ENCODE measurements at places on chromosomes 5 and 9. TPM values are rescaled to one million over a fixed set of nuclear protein-coding genes. Genes with fewer than 3 reads are reported as not detected.

DNA sequence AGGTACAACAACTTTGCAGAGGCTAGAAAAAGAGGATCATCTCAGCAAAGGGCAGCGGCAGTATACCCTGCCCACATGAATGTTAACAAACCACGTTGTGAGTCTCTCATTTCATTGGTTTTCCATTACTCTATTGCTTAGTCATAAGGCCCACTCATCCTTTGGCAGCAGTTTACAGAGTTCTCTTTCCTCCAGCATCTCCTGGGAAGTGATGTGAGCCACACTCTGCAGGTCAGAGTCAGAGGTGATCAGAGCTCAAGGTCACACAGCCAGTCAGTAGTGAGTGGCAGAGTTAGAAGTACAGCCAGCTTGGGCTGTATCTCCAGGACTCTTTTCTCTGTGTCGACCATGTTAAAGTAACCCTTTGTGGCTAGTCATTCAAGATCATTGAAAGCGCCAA is 599.6 kb upstream of the GRAMD2B start:
- H3K27me3 ChIP-seq: peaks cover 18% of the 10 kb centered on the region
- no peak overlapping the region for H3K4me3 ChIP-seq
- H3K36me3 ChIP-seq: no peaks in the 10 kb centered on the region
- H3K4me1 ChIP-seq: no peaks in the 10 kb centered on the region

DNA sequence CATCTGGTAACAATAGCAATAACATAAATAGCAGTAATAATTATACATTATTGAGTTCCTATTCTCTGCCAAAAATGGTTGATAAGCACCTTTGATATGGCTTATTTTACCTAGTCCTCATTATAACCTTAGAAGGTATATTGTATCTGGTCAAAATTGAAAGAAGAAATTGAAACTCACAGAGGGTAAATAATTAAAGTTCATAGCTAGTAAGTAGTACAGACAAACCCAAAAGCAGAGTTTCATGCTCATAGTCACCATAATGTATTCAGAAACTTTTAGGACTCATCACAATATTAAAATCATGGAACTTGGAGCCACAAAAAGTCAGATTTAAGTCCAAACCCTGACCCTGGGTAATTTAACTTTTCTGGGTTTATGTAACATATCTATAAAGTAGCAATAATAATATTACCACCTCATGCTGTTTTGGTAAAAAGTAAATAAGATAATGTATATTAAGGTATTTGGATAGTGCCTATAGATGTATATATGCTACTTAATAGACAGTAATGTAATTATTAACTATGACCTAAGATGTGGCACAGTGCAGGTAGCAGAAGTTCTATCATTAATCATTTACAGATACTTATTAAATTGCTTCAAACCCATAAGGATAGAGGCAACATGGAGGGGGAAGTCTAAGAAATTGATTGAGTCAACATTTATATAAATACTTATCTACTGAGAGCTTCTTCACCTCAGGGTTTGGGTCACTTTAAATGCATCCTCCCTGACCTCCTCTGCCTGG is 32.4 kb downstream of the STK32A start:
- H3K27me3 ChIP-seq: no peaks in the 10 kb centered on the region
- no peaks in the 10 kb centered on the region for H3K36me3 ChIP-seq
- H3K4me1 ChIP-seq: no peaks in the 10 kb centered on the region
- DNase-seq: no peak
- H3K27ac ChIP-seq: no peak overlapping the region
- H3K4me3 ChIP-seq: no peak overlapping the region

- H3K4me1 ChIP-seq: no peaks in the 10 kb centered on the region
- H3K4me3 ChIP-seq: no peak overlapping the region
- peaks cover 19% of the 10 kb centered on the region for H3K27me3 ChIP-seq
- no peak for DNase-seq
- no peaks in the 10 kb centered on the region for H3K36me3 ChIP-seq
Observed at GRCh38 chr5:35117967-35118366, 70.2 kb upstream of the AGXT2 start.

GRCh38 chr9:90105773-90106172 is 501.0 kb downstream of the GADD45G start:
- DNase-seq: no peak
- H3K27me3 ChIP-seq: no peaks in the 10 kb centered on the region

DNA sequence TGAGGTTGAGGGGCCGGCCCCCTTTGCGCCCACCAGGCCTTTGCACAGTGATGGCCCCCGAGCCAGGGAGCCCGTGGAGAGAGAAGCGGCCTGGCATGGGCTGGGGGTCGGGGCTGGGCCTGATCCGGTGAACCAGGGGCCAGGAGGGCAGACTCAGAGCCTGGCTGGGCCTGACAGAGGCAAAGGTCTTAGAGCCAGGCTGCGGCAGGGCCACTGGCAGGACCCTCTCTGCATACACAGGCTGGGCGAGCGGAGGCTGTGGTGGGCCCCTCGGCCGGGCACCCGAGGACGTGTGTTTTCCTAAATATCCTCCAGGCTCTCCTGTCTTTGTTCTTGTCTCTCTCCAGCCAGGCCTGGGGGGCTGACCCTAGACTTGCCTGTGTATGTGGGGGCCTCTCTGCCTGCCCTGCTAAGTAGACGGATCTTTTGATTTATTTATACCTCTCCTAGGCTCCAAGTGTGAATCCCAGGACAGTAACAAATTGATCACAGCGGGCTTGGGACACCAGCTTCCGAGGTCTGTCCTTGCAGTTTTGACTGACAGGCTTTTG is 933 bp downstream of the NEK6 start:
- peak overlapping the region; percentile 92 for H3K4me3 ChIP-seq
- peaks cover 78% of the 10 kb centered on the region for H3K4me1 ChIP-seq
- peak overlapping the region; percentile 70 for H3K27ac ChIP-seq
- H3K27me3 ChIP-seq: no peaks in the 10 kb centered on the region
- no peak for DNase-seq
- H3K36me3 ChIP-seq: no peaks in the 10 kb centered on the region

DNA sequence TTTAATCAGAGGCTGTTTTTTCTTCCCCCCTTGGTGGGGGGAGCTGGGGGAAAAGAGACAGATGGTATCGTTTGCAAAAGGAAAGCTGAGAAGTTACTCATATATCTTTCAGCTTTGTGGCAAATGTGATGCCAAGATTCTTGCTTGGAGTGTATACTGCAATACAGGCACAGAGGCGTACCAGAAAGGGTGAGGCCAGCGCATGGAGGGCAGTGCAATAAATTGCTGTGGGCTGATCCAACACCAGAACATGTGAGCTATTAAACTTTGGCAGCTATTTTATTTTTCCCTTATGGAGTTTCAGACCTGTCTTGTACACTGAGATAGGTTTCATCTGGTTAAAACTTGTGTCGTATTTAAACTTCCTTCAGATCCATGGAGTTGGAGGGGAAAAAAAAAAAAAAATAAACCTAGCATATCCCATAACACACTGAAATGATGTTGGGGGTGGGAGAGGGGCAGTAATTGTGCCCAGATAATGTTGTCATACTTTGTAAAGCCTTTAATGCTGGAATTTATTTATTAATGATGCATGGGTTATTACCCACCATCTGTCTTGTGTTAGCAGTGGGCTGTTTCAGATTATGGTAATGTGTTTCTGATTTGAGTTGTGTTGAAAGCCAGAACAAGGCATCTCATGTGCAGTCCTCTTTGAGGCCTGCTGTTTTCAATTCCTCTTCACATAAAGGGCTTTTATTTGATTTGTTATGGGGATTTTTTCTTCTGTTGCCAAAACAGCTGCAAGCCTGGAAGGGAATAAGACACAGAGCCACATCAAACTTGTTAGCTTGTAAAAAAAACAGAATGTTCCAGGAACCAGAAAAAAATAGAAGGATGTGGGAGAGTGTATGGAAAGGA is 891.3 kb downstream of the TLE1 start:
- peaks cover 39% of the 10 kb centered on the region for H3K36me3 ChIP-seq
- no peak overlapping the region for H3K4me3 ChIP-seq
- H3K27me3 ChIP-seq: no peaks in the 10 kb centered on the region
- no peaks in the 10 kb centered on the region for H3K4me1 ChIP-seq
- H3K27ac ChIP-seq: peak overlapping the region; percentile 54

- no peak for DNase-seq
- no peaks in the 10 kb centered on the region for H3K36me3 ChIP-seq
- no peaks in the 10 kb centered on the region for H3K4me1 ChIP-seq
- peaks cover 16% of the 10 kb centered on the region for H3K27me3 ChIP-seq
- H3K4me3 ChIP-seq: no peak overlapping the region
Observed at GRCh38 chr5:35442885-35443639, 174.6 kb upstream of the SPEF2 start.

GRCh38 chr5:165328846-165329245 is 1823.4 kb downstream of the MAT2B start:
- H3K27ac ChIP-seq: no peak overlapping the region
- no peaks in the 10 kb centered on the region for H3K27me3 ChIP-seq
- DNase-seq: no peak
- H3K36me3 ChIP-seq: no peaks in the 10 kb centered on the region
- no peak overlapping the region for H3K4me3 ChIP-seq

DNA sequence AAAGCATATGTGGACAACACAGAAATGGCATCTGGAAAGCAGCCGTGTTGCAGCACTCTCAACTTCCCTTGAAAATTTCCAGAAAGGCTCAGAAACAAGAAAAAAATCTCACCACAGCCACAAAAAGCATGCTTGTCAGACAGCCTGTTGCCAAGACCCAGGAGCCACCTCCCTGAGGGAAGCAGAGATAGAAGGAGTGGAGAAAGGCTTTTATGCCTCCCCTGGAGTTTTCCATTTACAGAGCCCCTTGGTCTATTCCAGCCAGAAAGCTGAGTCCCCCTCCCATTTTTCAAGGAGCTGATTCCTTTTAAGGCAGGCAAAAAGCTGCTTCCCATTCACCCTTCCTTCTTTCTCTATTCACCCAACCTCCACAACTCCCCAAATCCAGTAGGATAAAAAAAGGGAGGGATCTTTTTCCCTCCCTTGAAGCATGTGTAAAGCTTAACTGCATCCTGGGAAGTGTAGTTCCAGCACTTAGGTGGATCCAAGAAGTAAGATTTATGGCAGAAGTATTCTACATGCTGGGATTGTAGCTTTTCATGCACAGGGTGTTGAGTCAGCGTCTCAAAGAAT is 37.1 kb upstream of the PALM2AKAP2 start:
- H3K27ac ChIP-seq: no peak overlapping the region
- DNase-seq: no peak
- no peaks in the 10 kb centered on the region for H3K4me1 ChIP-seq

DNA sequence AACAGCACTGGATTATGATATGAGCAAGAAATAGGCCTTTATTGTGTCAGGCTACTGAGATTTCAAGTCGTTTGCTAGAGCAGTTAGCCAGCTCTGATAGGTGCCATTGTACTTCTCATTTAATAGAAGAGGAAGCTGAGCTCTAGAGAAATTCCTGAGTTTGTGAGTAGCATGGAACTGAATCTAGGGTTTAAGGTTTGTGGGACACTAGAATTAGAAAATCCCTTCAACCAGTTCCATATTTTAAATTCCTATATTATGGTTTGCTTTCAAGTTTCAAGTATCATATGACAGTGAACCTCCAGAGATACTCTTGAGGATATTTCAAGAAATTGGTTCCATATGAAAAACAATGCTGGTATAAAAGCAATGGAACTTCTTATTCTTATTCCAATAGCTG is 87.6 kb downstream of the ANKRD55 start:
- no peaks in the 10 kb centered on the region for H3K27me3 ChIP-seq
- H3K4me1 ChIP-seq: peaks cover 11% of the 10 kb centered on the region
- H3K27ac ChIP-seq: no peak overlapping the region

DNA sequence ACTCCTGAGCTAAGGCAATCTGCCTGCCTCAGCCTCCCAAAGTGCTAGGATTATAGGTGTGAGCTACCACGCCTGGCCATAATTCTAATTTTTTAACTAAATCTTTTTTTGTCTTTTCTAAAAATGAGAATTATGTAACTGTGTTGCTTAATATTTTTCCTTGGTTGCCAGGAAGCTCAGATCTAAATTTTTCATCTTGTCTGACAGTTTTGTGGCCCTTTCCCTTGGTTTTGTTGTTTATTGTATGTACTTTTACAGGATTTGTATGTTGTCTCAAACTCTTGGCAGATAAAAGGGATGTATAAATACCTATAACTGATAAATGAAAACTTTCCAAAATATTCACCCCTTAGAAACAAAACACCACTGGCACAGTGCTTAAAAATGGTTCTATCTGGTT is 88.2 kb upstream of the KLF9 start:
- peaks cover 6% of the 10 kb centered on the region for H3K4me1 ChIP-seq
- H3K27me3 ChIP-seq: no peaks in the 10 kb centered on the region
- no peaks in the 10 kb centered on the region for H3K36me3 ChIP-seq
- H3K4me3 ChIP-seq: no peak overlapping the region
- no peak for DNase-seq

Gene PCDHB7
- polyA plus RNA-seq: not detected

Gene TMEM174
- not detected for polyA plus RNA-seq

Gene NEURL1B
- not detected for polyA plus RNA-seq

Gene RNF208
- not detected for polyA plus RNA-seq

All from naive B cell (primary cell).